Inflammatory macrophage treated with lipopolysaccharide for 4 hours (primary cell): ENCODE measurements at places on chromosomes 7 and 10.

DNA sequence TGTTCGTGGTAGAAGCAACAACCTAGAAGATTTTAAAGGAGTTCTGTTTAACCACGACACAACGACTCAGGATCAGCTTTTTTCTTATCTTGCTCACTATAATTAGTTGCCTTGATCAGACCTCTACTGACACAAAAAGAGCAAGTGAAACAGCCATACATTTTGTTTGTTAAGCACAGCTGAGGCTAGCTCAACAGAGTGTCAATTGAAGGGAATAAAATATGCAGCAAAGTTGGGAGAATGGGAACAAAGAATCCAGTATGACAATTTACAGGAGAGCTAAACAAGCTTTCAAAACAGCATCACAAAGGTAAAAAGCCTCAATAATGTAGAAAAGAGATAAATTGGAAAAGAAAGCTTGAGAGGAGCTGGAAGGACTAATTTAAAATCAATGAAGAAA, 40.5 kb upstream of the HERPUD2 start:
- no peak for DNase-seq

DNA sequence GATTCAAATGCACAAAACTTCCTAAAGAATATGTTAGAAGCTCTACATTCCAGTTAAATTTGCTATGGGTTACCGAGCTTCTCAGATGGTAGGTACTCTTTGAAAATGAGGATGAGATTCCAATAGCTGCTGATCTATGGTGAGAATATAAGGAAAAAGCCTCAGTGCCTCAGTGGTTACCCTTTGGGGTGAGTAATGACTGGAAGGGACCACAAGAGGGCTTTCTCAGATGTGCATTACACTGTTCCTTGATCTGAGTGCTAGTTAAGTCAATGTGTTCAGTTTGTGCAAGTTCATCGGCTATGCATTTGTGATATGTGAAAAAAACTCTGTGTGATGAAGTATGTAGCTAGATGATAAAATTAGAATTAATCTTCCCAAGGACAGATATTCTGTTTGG, 3.5 kb downstream of the NRCAM start:
- DNase-seq, result peak; percentile 13

GRCh38 chr7:132055336-132056120, 499.1 kb upstream of the PODXL start:
- DNase-seq, result no peak

DNA sequence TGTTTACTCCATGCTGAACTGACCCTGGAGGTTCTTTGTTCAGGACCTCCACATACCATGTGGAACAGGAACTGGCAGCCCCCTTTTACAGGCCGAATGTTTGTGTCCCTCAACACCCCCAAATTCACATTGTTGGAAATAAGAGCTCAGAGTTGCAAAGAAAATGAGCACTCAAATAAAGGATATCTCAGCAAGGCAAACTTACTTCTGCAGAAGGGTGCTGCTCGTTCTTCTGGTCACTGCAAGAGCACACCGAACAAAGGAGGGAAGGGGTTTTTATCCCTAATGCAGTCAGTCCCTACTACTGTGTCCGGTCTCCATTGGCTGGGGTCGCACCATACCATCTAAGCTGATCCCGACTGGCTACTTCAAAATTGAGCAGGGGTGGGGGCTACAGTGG, 68.1 kb downstream of the PYROXD2 start:
- no peak for DNase-seq

DNA sequence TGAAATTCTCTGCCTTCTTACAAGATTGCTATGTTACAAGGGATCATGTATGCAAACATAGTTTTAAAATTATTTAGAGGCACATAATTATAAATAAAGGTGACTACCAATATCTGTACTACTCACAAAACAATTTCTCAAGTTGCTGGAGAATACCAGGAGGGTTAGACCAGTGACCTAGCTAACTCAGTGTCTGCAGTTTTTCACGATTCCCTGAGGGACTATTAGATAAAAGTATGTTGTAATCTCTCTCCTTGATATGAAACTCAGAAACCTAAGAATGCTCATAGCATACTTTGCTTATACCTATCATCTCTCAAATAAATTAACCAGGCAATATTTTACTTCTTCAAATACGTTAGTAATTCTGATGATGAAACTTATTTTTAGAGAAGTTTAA, 534.0 kb upstream of the ANKRD30A start:
- no peak for DNase-seq

DNA sequence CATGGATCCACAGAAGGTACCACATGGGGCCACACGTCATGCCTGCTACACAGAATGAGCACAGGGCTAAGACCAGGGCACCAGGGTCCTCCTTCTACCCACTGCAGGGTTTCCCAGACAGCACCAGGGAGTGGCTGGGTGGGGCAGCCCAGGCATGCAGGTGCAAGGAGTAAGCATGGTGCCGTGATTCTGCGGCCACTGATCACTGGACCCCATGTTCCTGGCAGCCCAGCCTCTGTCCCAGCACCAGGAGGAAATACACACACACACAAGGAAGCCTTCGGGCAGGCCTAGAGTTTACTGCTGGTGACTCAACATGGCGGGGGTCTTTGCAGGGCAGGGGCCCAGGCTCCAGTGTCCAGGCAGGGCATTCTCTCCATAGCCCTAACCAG, 13.9 kb downstream of the ATP6V1F start:
- no peak for DNase-seq

GRCh38 chr10:115402699-115403098, 309.5 kb downstream of the ATRNL1 start:
- no peak for DNase-seq

DNA sequence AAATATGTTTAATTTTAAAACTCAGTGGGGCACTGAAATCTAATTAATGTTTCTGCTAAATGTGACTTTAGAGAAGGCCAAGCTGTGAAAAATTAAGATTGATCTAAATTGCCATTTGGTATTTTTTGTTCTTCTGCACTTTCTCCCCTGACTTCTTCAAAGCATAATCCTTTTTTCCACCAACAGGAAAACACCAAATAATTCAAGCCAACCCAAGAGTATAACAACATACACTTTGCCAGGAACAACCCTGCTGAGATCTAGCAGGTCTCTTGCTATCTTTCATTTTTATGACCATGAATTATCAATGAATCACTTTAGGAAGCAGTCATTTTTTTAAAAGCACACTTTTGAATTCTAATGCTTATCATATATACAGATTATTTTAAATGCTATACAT, 100.1 kb downstream of the USP6NL start:
- DNase-seq, result no peak

DNA sequence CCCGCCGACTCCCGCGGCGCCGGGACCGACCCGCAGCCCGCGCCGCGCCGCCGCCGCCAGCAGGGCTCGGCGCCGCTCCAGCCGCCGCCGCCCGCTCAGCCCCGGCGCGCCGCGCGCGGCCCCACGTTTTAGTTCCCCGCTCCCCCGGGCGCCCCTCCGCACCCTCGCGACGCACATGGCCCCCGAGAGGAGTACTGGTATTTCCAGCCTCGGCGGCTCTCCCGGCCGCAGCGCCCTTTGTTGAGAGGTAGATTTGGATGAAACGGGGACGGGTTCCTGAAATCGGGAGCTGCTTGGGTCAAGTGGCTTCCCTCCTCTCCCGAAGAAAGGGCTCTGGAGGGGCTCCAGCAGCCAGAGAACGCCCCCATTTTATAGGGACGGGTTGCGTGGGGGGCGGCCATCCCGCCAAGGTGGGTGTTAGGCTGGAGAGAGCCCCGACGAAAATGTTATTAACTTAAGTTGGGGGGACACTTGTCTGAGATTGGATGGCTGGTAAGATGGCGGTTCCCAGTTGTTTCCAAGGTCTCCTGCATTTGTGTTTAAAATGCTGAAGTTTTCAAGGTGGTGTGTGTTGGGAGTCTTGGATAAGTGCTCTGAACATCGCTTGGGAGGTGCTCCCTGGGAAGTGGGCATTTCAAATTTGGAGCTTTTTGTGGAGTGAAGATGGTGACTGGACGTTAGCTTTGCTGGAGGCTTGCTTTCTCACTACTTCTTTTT, 1.2 kb downstream of the BMI1 start:
- DNase-seq, result no peak

DNA sequence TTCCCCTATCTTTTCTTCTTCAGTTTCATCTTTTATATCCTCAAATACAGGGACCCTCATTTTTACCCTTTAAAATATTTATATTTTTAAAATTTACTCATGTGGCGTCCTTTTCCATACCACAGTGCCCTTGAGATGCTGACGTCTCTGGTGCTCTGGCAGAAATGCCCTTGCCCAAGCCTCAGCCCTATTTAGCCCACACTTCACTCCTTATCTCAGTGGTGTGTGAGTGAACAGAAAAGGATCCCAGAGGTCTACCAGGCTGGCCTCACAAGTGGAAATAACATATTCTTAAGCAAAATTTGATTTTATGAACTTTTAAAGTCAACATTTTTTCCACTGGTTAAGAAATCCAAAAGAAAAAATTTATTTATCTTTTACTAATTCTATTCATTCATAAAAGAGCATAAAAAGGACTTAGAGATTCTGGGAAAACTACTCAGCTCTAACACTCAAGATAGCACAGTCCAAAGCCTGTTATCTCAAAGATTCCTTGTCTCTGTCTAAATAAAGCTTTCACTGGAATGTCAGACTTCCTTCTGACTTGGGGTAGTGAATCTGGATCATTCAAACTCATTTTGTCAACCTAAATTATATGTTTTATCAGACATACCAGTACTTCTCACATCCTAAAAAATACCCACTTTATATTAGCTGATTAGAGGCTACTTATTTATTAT, at the start of gene NEBL:
TSS of gene NEBL (minus strand) at position 166 of the 680 bp plus-strand sequence. CDS start at position 60, 106 bp downstream.
- no peak for DNase-seq
